ENCODE measurements at places on chromosomes 1 and 21.

- DNase-seq, result no peak
Observed at GRCh38 chr1:165222580-165222979, 133.9 kb downstream of the LMX1A start.

DNA sequence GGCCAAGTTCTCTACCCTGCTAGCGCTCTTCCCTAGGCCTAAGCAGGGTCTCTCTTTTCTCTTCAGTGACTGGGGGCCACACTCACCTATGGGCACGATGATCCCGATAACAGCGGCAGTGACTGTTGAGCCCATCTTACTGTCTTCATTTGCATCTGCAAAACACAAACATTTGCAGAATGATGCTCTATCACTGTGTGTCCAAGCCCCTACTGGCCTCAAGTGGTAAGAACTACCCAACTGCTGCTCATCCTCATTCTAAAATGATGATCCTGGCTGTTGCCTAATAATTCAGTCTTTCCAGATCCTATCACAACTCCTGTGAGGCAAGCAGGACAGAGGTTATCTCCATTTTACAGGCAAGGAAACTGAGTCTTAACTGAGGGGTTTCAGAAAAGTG is 16.7 kb upstream of the MAGOH start:
- DNase-seq, result no peak

- no peak for DNase-seq
Observed at GRCh38 chr1:71054281-71054731, 6.7 kb upstream of the PTGER3 start.

DNA sequence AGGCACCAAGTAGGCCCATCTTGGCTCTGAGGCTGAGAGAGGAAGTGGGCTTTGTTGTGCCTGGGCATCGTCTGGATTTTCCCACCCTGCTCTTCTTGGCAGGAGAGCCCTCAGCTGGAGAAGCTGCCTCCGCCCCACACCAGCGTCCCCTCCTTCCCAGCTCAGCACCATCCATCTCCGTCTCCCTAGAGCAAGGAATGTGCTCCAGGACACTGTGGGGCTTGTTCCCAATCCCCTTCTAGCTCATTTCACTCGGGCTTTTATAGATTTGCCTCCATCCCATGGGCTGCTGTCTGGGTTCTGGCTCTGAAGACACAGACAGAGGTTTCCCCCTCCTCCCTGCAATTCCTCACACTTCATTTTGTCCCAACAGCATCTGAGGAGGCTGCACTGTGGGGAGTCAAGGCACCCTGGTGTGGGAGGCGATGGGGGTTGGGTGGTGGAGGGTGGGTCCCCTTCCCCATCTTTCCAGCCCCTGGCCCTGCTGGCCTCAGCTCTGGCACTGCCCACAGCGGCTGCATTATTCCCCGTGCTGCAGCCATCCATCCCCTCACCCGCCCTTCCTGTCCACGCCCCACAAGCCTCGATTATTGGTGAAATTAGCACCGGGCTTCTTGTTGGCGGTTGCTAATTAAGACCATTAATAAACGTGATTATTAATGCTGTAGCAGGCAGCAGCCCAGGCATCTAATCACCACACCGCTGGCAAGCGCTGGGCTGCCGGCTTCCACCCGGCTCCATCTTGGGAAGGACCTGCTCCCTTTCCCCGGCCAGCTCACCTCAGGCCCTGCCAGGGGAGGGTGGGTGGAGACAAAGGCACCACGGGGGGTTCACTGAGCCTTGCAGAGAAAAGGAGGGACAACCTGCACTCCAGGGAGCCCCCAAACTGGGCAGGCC is 21.7 kb downstream of the RHBG start:
- DNase-seq, result no peak

GRCh38 chr1:219788091-219788490 is 140.3 kb downstream of the SLC30A10 start:
- DNase-seq, result no peak

GRCh38 chr21:37098751-37099150 is 25.7 kb downstream of the TTC3 start:
- DNase-seq, result no peak

GRCh38 chr1:181131255-181131941 is 42.9 kb downstream of the IER5 start:
- DNase-seq, result no peak

- DNase-seq, result no peak
Observed at GRCh38 chr1:228060458-228061190, 21.9 kb upstream of the ARF1 start.

- no peak for DNase-seq
Observed at GRCh38 chr1:183585038-183585437, 5.2 kb downstream of the NCF2 start.

DNA sequence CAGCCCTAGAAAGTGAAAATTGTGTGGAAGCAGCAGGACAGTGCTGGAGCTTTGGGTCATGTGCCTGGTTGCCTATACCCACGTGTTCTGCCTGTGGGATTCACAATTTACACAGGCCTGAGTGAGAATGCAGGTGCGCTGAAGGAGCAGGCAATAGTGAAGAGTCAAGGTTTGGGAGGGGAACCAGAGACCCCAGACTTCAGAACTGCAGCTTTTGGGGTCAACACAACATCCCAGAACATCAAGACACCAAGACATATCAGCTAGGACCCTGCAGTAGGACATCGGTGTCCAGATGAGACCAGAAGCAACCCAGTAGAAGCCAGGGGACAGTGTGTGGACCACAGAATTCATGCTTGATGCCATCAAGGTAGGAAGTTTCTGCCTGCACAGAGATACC is 29.1 kb upstream of the CNIH3 start:
- DNase-seq, result no peak

DNA sequence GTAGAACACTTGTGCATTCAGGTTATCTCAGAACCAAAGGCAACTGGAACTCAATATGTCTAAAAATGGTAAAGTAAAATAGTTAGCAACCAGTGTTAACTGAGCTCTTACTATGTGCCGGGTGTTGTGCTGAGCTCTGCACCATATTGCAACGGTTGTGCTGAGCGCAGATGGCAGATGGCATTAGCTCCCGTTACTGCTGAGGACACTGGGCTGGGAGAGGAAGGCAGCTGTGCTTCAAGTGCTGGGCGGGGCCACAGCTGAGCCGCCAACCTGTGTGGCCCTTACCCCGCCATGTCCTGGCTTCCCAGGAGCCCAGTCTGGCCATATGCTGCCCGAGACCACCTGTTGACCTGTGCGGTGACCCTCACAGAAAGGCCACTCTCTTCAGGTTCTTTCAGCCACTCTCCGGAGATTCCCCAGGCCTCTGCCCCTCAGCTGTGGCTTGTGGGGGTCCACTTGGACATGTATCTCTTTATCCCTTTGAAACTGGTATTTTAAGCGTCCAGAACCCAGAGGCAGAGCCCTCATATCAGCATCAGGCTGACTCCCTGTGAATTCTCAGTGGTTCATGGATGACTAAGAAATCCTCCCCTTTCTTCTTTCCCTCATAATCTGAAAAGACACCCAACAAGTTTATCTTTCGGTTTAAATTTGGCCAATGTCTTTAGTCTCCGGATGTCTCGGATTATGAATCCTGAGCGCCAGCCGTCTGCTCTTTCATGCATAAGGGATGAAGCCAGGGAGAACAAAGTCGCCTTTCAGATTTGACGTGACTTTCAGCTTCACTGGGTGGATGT is 26.4 kb downstream of the LDLRAP1 start:
- no peak for DNase-seq

DNA sequence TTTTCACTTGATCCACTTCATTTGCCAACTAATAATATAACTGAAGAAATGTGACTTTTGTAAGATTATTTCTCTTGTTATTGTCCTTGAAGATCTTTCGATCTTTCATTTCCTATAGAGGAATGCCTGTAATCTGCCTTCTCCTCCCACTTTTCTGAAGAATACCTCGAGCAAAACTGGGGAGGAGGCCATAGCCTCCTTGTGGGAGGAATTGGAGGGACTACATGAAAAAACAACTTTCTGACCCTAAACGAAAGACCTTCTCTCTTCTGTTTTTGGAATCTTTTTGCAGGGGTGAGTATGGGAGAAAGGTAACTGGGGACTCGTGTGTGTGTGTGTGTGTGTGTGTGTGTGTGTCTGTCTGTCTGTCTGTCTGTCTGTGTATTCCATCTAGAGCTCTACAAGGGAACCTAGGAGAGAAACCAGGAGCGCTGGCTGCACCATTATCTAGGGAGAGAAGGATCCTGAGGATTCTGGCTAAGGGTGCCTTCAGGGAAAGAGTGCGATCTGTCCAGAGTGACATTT is 32.4 kb upstream of the MAB21L3 start:
- no peak for DNase-seq

DNA sequence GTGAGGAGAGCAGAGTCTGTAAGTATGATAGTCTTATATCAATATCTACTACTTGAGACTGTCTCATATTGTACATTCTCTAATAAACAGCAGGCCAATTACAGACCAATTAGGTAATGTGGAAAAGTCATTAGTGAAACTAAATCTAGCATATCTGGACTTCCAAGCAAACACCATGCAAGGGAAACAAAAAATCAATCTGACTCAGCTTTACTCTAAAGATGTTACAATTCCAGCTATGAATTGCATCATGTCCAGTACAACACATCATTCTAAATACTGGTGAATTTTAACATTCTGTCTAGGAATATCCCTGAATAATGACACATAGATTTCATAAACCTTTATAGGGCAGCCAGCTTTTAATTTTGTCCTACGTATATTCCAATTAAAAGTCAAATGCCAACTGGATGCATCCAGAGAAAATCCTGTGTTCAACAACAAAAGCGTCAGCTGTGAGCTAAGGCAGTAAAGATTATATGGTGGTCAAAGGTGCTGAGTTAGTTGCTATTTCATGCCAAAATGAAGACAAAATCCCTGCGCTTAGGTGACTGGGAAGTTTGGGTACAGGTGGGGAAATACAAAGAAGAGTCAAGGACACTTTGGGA is 159.3 kb downstream of the TTLL7 start:
- no peak for DNase-seq

DNA sequence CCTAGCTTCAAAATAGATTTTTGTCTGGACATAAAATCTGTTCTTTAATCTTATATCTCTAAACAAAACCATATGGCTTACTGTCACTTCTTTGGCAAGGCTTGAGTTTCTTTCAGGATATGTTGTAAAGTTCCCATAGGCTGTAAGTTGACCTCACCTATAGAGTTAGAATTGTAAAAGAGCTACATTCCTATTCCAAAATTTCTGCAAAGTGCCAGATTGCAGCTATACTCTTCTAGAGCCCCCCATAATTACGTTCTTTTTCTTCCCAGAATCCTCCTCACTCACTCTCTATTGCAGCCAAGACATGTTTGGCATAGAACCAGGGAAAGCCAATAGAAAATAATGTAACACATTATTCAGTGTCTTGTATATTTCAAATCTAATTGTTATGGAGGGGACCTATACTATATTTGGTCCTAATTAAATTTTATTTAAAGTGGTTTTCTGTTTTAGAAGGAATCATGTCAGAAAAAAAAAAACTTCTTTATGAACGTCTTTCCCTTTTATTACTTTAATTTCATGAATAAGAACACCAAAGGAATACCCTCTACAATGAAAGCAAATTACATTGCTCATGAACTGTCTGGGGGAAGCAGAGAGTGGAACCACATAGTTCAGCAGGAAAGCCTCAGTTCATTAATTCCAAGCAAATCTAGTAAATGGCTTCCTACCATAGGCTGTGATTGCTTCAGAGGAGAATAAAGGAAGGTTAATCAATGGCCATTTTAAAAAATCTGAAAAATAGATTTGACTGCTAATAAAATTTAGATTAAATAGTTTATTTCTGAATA is 22.3 kb downstream of the CTTNBP2NL start:
- no peak for DNase-seq
